ENCODE measurements at places on chromosomes 4 and X. TPM values are rescaled to one million over a fixed set of nuclear protein-coding genes. Genes with fewer than 3 reads are reported as not detected.

DNA sequence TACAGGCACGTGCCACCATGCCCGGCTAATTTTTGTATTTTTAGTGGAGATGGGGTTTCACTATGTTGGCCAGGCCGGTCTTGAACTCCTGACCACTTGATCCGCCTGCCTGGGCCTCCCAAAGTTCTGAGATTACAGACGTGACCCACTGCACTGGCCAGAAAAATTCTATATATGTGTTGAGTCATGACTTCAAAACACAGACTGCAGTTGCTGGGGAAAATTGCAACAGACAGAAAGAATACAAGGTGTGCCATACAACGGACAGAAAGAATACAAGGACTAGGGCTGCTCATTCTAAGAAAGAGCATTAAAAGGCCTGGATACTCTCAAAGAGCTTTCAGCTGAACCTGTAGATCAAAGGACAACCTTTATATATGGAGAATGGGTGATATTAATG, 109.6 kb upstream of the ACSL4 start:
- no peak for DNase-seq
- peaks cover 26% of the 10 kb centered on the region for H3K4me1 ChIP-seq
- H3K4me3 ChIP-seq, result no peak overlapping the region
- no peaks in the 10 kb centered on the region for H3K27me3 ChIP-seq

DNA sequence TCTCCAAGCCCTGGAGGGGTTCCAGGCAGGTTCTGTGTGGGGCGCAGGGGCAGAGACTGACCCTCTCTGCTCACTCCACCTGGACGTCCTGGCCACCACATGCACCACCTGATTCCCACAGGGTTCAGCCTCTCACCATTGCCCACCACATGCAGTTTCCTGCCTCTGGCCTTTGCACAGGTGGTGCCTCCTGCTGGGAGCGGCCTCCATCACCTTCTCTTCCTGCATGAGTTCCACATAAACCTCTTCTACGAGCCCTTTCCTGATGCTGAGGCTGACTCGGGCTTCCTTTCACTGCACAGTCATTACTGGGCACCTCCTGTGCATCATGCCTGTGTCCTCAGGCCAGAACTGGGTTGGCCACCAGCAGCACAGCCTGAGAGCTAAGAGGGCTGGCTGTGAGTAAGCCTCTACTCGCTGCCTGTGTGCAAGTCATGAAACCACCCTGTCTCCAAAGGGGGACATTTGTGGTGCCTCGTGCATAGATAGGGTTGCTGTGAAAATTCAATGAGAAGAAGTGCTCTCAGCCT, 19.9 kb downstream of the MAN2B2 start:
- no peaks in the 10 kb centered on the region for H3K4me1 ChIP-seq
- no peak overlapping the region for H3K27ac ChIP-seq
- no peak for DNase-seq

DNA sequence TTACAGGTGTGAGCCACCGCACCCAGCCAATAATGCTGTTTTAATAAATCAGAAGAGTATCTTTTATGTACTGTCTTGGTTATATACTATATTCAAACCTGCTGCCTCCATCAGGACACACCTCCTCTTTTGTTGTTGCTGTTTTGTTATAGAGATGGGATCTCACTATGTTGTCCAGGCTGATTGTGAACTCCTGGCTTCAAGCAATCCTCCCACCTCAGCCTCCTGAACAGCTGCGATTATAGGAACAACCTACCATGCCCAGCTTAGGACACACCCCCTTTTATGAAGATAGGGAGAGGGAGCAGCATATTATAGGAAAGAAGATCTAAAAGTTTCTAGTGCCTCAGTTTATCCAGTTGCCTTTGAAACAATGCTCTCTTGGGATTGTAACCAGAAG, 62.2 kb upstream of the RAB33B start:
- no peak overlapping the region for H3K4me3 ChIP-seq
- H3K27ac ChIP-seq, result no peak overlapping the region
- peaks cover 62% of the 10 kb centered on the region for H3K36me3 ChIP-seq
- no peaks in the 10 kb centered on the region for H3K27me3 ChIP-seq

DNA sequence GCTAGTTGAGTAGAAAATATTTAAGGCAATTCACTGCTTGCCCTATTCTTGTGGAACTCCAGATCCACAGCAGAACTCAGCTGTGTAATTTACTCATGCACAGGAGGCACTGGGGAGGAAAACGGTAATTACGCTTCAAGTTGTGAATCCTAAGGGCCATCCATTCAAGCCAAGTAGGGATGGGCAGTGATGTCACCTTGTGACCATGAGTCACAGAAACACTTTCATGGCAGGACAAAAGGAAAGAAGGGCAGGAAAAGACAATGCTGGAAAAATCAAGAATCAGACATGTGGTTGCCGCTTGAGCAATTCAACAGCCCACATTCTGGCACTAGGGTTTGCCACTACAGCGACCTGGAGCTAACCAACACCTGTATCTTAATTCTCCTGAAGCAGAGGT, 1.4 kb downstream of the PAQR3 start:
- peaks cover 10% of the 10 kb centered on the region for H3K36me3 ChIP-seq
- H3K4me1 ChIP-seq, result peaks cover 18% of the 10 kb centered on the region
- H3K4me3 ChIP-seq, result no peak overlapping the region
- H3K27ac ChIP-seq, result no peak overlapping the region
- no peaks in the 10 kb centered on the region for H3K27me3 ChIP-seq

- H3K36me3 ChIP-seq, result no peaks in the 10 kb centered on the region
- H3K27ac ChIP-seq, result peak overlapping the region; percentile 37
- H3K4me3 ChIP-seq, result no peak overlapping the region
Measured at GRCh38 chrX:63514569-63515080, 163.5 kb upstream of the SPIN4 start.

DNA sequence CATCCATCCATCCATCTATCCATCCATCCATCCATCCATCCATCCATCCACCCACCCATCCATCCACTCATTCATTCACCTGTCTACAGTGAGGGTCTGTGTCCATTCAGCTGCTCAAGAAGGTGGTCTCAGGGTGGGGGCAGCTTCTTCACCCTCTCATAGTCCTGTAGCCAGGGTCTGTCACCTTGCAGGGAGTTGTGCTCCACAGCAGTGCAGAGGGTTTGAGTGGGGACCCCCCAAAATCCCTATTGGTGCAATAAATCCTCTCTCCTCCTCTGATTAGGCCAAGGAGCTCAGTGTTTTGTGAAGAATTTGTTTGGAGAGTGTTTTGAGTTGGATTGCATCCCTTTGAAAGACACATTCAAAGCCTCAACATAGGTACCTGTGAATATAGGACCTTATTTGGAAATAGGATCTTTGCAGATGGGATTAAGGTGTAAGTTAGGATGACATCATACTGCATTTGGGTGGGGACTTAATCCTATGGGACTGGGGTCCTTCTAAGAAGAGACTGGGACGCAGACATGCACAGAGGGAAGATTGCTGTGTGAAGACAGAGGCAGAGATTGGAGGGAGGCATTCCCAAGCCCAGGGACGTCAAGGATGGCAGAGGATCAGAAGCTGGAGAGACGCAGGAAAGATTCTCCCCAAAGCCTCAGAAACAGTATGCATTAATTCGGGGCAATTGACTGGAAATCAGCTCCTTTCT, 12.0 kb downstream of the P2RY8 start:
- no peaks in the 10 kb centered on the region for H3K4me1 ChIP-seq
- no peak overlapping the region for H3K4me3 ChIP-seq
- no peaks in the 10 kb centered on the region for H3K36me3 ChIP-seq
- H3K27me3 ChIP-seq, result no peaks in the 10 kb centered on the region

- no peaks in the 10 kb centered on the region for H3K27me3 ChIP-seq
- no peaks in the 10 kb centered on the region for H3K36me3 ChIP-seq
- H3K27ac ChIP-seq, result no peak overlapping the region
- no peak overlapping the region for H3K4me3 ChIP-seq
- DNase-seq, result no peak
Measured at GRCh38 chr4:94338681-94339351, 3.8 kb downstream of the HPGDS start.

DNA sequence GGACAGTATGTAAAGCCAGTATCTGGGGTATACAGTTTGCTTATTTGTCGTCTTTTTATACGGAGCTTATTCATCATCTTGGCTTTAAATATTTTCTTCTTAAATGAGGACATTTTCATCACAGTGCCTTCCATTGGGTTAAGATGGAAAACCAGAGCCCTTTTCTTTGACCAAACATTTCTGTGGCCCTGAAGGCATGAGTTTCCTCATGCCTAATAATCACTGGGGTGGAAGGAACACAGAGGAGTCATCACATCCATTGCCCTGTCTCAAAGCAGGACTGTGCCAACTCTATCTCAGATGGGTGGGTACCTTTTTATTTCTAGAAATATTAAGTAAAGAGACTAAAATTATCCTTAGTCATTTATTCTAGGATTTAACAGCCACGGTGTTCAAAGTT, 40.0 kb downstream of the CHRDL1 start:
- no peaks in the 10 kb centered on the region for H3K4me1 ChIP-seq
- DNase-seq, result no peak
- H3K4me3 ChIP-seq, result no peak overlapping the region
- H3K27me3 ChIP-seq, result no peaks in the 10 kb centered on the region
- no peak overlapping the region for H3K27ac ChIP-seq

DNA sequence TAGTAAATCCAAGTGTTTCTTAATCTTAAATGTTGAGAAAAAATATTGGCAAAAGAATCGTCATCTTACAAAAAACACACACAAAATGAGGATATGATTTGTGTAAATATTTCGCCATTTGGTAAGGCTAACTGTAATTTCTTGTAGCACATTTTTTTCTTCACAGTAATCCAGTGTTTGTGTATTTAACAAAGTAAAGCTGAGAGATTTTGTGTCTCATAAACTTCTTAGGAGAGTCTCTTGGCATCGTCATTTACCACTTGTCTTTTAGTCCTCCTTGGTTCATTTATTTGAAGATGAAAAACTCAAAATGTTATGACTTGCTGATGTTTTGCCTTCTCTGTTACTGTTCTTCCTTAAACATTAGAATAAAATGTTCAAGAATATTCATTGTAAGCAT, 326.7 kb upstream of the PITX2 start:
- H3K4me3 ChIP-seq, result no peak overlapping the region
- H3K27me3 ChIP-seq, result no peaks in the 10 kb centered on the region
- H3K36me3 ChIP-seq, result no peaks in the 10 kb centered on the region
- H3K4me1 ChIP-seq, result no peaks in the 10 kb centered on the region
- H3K27ac ChIP-seq, result no peak overlapping the region
- DNase-seq, result no peak

- no peak overlapping the region for H3K4me3 ChIP-seq
- peaks cover 26% of the 10 kb centered on the region for H3K36me3 ChIP-seq
- H3K27ac ChIP-seq, result peak overlapping the region; percentile 36
- DNase-seq, result peak; percentile 83
- no peaks in the 10 kb centered on the region for H3K27me3 ChIP-seq
- peaks cover 21% of the 10 kb centered on the region for H3K4me1 ChIP-seq
Measured at GRCh38 chr4:184417802-184418511, 56.4 kb downstream of the IRF2 start.

Gene HTR2C
- total RNA-seq, result not detected

Gene ETNPPL
- not detected for total RNA-seq

Gene GPRIN3
- not detected for total RNA-seq

Gene GATA1
- not detected for total RNA-seq

Gene EREG
- not detected for total RNA-seq

Gene SYTL4
- 8.0 TPM for total RNA-seq

Gene TIMP1
- total RNA-seq, result 245 TPM

Gene GDPD2
- total RNA-seq, result not detected
